ENCODE measurements at places on chromosomes 1 and 21.

- H3K4me1 ChIP-seq, result no peaks in the 10 kb centered on the region
- H3K27me3 ChIP-seq, result no peaks in the 10 kb centered on the region
- no peak overlapping the region for H3K27ac ChIP-seq
- H3K4me3 ChIP-seq, result no peak overlapping the region
These were observed 119.0 kb downstream of the PDE4B start for GRCh38 chr1:65911679-65912078.

GRCh38 chr1:84774669-84775534 is 84.6 kb upstream of the SSX2IP start:
- no peak overlapping the region for H3K27ac ChIP-seq
- no peak for DNase-seq
- peaks cover 9% of the 10 kb centered on the region for H3K4me1 ChIP-seq
- H3K36me3 ChIP-seq, result no peaks in the 10 kb centered on the region
- no peaks in the 10 kb centered on the region for H3K27me3 ChIP-seq

DNA sequence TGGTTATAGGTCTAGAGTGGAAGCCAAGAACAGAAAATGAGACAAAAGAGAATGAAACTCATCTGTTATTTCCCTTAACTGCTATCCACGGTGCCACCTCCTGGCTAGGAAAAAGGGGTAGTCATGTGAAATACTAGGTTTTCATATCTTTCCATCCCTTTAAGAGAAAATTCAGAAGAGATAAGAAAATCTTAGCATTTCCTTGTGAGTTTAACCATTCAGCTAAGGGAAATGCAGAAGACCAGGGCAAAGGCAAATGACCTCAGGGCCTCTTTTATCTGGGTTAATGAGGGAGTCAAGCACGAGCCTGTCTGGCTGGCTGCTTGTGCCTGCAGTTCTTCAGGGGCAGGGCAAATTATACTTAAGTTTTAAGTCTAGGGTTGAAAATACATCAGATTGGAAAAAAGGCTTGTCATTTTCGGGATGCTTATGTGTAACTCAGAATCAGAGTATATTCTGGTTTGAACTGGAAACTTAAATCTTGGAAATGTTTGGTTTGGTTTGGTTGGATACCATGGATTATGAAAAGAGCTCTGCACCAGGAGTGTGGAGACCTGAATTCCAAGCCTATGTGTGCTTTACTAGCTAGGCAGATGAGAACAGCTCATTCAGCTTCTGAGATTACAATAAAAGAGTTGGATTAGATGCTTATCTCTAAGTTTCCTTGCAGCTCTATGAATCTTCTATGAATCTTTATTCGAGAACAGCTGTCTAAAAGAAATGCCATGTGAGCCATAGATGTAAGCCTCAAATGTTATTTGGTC is 19.9 kb downstream of the NIBAN1 start:
- no peak overlapping the region for H3K27ac ChIP-seq
- peaks cover 5% of the 10 kb centered on the region for H3K4me1 ChIP-seq
- DNase-seq, result no peak
- no peak overlapping the region for H3K4me3 ChIP-seq
- no peaks in the 10 kb centered on the region for H3K36me3 ChIP-seq

DNA sequence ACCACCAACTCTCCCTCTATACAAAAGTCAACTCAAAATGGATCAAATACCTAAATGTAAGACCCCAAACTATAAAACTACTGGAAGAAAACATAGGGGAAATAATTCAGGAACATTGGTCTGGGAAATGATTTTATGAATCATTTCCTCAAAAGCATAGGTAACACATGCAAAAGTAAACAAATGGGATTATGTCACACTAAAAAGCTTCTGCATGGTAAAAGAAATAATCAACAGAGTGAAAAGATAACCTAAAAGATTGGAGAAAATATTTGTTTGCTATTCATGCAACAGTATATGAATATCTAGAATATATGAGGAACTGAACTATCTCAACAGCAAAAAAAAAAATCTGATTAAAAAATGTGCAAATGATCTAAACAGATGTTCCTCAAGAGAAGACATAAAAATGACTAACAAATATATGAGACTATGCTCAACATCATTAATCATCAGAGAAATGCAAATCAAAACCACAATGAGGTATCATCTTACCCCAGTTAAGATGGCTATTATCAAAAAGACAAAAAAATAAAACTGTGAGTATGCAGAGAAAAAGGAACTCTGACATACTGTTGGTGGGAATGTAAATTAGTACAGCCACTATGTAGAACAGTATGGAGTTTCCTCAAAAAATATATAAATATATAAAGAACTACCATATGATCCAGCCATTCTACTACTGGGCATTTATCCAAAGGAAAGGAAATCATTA is 47.8 kb downstream of the VCAM1 start:
- H3K4me1 ChIP-seq, result no peaks in the 10 kb centered on the region
- no peak for DNase-seq
- no peak overlapping the region for H3K27ac ChIP-seq

DNA sequence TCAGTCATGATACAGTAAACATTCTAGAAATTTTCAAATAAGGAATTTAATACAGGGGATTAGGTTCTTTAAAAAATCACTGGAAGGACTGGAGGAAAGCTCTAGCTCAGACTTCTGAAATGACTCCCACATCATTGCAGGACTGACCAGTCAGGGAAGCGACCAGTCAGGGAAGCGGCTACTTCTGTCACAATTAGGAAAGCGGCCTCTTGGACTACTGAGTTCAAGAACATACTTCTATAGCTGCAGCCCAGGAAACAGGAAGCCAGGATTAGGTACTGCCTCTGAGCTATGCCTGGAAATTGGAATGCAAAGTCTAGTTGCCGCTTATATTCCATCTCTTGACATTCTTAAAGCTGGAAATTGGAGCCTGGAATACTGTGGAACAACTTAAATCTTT is 45.5 kb downstream of the USP25 start:
- no peak for DNase-seq
- H3K4me1 ChIP-seq, result no peaks in the 10 kb centered on the region
- H3K27ac ChIP-seq, result no peak overlapping the region
- peaks cover 8% of the 10 kb centered on the region for H3K36me3 ChIP-seq
- H3K27me3 ChIP-seq, result no peaks in the 10 kb centered on the region

- no peak for DNase-seq
- no peaks in the 10 kb centered on the region for H3K4me1 ChIP-seq
- no peak overlapping the region for H3K4me3 ChIP-seq
- no peaks in the 10 kb centered on the region for H3K36me3 ChIP-seq
These were observed 156.4 kb downstream of the PTPRU start for GRCh38 chr1:29392486-29393450.

DNA sequence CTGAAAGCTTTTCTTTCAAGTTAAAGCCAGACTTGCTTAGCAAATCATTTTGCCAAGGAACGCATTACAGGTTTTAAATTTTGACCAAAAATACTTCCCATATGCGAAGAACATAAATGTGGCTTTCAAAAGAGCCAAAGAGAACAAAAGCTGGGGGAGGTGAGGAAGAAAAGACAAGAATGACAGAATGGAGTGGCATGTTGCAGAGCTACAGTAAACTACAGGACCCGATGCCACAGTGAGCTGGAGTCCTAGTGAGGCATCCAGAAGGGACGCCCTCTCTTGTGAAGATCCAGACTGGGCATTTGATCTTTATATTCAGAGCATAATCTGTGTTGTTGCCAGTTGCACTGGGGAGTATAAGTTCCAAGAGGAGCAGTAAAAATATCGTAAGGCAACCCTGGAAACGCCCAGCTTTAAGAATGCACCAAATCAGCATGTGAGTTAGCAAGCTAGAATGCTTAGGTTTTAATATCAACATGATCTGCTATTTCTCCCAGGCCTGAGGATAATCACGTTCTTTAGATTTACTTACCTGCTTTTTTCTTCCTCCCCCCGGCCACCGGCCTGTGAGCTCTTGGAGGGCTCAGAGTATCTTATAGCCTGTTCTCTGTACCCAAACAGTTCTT is 48.4 kb upstream of the HOOK1 start:
- DNase-seq, result no peak
- H3K27ac ChIP-seq, result no peak overlapping the region
- H3K4me1 ChIP-seq, result no peaks in the 10 kb centered on the region
- H3K36me3 ChIP-seq, result no peaks in the 10 kb centered on the region
- H3K27me3 ChIP-seq, result no peaks in the 10 kb centered on the region

DNA sequence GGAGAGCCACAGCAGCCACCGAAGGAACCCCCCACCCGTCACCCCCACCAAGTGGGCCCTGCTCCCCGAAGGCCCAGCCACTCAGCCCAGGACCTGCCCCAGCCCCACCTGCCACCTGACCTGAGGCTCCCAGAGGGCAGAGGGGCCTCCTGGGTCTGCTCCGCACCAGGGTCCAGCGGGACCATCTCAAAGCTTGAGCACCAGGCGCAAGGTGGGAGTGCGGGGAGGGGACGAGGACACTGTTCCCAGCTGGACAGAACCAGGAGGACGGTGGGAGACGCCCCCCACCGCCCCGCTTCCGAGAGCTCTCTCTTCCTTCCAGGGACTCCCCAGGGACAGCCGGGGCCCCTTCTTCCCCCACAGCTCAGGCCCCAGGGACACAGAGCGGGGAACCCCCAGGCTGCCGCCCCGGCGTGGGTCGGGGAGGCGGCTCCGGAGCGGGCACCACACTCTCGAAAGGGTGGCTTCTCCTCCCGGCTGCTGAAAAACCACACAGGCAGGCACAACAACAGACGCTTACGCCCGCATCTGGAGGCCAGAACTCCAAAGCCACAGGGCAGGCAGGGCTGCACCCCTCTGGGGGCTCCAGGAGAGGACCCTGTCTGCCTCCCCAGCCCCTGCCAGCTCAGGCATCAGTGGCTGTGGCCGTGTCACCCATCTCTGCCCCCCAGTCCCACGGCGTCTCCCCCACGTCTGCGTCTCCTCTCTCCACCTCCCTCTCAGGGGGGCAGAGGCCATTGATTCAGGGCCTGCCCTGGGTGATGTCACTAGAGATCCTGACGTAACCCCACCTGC is 1.9 kb upstream of the TTLL10 start:
- peak overlapping the region; percentile 10 for H3K4me3 ChIP-seq
- no peak overlapping the region for H3K27ac ChIP-seq
- no peaks in the 10 kb centered on the region for H3K27me3 ChIP-seq
- no peak for DNase-seq
- no peaks in the 10 kb centered on the region for H3K36me3 ChIP-seq

DNA sequence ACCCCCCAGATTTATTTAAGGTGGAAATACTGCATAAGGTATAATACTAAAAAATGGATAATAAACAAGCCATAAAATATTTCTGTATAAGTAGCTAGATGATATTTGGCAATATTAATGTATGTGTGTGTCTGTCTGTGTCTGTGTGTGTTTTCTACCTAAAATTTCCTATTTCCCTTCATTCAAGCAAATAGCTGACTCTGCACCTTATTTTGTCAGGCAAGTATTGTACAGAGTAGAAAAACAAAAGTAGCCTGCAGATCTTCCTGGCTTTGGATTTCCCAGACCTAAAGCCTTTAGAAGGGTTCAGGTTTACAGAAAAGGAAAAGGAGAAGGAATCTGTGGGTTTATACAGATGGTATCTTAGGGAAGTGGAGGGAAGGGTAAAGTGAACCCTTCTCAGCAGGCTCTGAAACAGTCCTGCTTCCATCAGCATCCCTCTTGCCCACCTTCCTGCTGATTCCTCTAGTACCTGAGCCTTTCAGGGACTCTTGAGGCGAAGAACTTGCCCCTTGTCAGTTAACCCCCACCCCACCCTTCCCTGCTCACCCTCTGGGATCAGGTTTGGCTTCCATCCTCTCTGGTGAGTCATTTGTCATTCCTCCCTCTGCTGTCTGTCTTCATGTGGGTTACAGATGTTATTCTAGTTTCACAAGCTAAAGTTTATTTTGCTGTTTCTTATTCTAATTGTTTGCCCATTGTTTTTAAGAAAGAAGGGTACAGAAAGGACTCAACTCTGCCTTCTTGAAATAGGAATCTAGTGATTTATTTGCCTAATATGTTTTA is 21.7 kb upstream of the RGS16 start:
- no peaks in the 10 kb centered on the region for H3K27me3 ChIP-seq
- DNase-seq, result no peak

DNA sequence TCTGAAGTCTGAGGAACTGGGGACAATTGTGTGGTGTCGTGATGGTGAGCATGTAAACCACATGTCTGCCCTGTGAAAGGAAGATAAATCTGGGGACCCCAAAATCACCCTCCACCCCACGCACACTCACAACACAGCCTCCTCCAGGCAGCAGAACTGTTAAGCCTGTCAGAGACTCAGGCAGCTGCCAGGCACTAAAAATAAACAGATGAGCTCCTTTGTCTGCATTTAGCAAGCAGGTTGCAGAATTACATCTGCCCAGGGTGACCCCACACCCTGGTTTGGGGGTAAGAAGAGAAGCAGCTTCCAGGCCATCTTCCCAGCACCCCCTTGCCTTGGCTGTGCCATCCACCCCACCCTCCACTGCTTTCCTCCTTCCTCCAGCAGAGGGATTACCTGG is 119.1 kb upstream of the RUNX3 start:
- H3K27me3 ChIP-seq, result no peaks in the 10 kb centered on the region
- H3K36me3 ChIP-seq, result no peaks in the 10 kb centered on the region
- H3K4me3 ChIP-seq, result no peak overlapping the region
- DNase-seq, result no peak
- no peak overlapping the region for H3K27ac ChIP-seq

GRCh38 chr1:100955322-100955721 is 59.4 kb downstream of the SLC30A7 start:
- H3K4me3 ChIP-seq, result no peak overlapping the region
- peaks cover 18% of the 10 kb centered on the region for H3K36me3 ChIP-seq
- H3K4me1 ChIP-seq, result peaks cover 11% of the 10 kb centered on the region
- DNase-seq, result no peak
- H3K27ac ChIP-seq, result no peak overlapping the region

DNA sequence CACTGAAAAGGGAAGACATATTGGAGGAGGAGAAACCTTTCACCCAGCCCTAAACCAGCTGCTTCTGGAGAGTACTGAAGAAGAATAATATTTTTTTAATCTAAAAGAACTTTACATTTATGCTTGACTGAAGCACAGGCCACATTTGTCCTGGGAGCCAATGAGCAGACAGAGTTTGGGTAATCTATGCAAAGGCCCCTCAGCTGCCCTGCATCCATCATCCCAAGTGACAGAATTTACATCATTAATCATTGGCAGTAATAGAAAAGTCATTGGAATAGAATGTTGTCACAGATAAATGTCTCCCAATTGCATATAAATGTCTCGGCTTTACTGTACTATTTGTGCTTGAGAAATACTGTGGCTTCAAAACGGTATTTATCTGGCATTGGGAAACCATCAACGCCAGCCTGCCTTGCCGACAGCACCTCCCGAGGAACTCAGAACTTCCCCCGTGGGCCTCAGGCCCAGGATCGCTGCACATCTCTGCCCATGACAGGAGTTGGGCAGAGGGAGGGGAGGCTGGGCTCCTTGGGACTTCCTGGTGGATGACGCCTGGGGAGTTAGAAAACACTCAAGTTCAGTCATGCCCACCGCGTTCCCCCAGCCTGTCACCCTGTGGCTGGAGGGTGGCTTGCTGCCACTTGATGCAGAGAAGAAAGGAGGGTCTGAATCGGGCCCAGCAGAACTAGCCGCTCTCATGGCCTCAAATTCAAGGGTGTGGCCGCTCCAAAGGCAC is 133.1 kb downstream of the CAMTA1 start:
- no peaks in the 10 kb centered on the region for H3K36me3 ChIP-seq
- H3K4me3 ChIP-seq, result no peak overlapping the region
- H3K4me1 ChIP-seq, result no peaks in the 10 kb centered on the region
